ENCODE measurements at places on chromosomes 12 and 14. TPM values are rescaled to one million over a fixed set of nuclear protein-coding genes. Genes with fewer than 3 reads are reported as not detected.

RTL1 gene
- not detected for total RNA-seq

GRCh38 chr14:99793213-99794150 is at the start of gene EML1:
TSS of gene EML1 (plus strand) at chr14:99793413. CDS start at chr14:99793477, 64 bp downstream.
- DNase-seq = peak; percentile 90

NELL2 gene
- total RNA-seq = 2.4 TPM

KLRK1 gene
- 3.1 TPM for total RNA-seq

DNA sequence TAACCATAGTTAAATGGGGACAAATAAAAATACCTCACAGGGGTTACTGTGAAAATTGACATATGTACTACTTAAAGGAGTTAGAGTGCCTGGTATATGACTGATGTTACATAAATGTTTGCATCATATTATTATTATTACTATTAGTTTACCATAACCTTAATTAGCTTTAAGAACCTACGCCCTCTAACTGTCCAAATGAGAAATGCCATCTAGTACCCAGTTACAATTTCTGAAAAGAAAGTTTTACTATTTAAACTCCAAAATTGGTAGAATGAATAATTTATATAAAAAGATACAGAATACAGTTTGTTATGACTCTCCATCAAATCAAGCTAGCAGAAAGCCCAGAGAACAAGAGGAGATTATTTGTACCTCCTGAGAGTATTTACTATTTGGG is 42.3 kb downstream of the EML5 start:
- no peak for DNase-seq

ADGRD1 gene
- 224 TPM for total RNA-seq

C1QL4 gene
- total RNA-seq = not detected

PLEKHG7 gene
- total RNA-seq = 5.3 TPM

PMEL gene
- 0.49 TPM for total RNA-seq

GRCh38 chr12:77841521-77841920 is 10.8 kb downstream of the NAV3 start:
- no peak for DNase-seq

GRCh38 chr12:72828662-72829324 is 556.6 kb downstream of the TRHDE start:
- no peak for DNase-seq

PGF gene
- 12.4 TPM for total RNA-seq

- DNase-seq = no peak
Measured at GRCh38 chr12:95763809-95764253, 26.7 kb downstream of the NTN4 start.

DNA sequence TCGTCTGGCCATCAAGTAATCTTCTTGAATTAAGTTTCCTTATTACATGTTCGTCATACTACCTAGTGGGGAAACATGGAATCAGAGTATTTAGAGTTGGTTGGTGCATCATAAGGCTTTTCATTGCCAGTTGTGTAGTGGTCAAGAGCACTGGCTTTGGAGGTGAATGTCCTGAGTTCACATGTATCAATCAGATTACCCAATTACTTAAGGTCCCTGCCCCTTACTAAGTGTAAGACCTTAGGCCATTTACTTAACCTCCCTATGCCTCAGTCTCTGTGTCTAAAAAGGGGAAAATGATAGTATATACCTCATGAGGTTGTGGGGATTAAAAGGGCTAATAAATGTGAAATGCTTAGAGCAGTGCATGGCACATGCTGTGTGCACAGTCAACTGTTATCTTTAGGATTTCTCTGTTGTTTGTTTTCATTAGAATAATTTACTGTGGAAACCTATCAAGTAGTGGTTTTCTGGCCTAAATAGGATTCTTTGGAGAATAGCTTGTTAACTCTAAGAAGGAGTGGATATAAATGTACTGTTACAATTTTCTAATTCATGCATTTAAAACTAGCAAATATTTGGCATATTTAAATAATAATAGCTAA is 27.0 kb downstream of the MSRB3 start:
- no peak for DNase-seq

GRCh38 chr12:94961256-94961824 is 42.2 kb downstream of the NDUFA12 start:
- DNase-seq = no peak

CMA1 gene
- 2.3 TPM for total RNA-seq

PTHLH gene
- 8.3 TPM for total RNA-seq

TPPP2 gene
- 0.49 TPM for total RNA-seq

IGF1 gene
- 52.1 TPM for total RNA-seq

TMEM233 gene
- total RNA-seq = 0.53 TPM

- DNase-seq = no peak
Measured at GRCh38 chr12:95116773-95117172, 43.4 kb upstream of the NR2C1 start.

DNA sequence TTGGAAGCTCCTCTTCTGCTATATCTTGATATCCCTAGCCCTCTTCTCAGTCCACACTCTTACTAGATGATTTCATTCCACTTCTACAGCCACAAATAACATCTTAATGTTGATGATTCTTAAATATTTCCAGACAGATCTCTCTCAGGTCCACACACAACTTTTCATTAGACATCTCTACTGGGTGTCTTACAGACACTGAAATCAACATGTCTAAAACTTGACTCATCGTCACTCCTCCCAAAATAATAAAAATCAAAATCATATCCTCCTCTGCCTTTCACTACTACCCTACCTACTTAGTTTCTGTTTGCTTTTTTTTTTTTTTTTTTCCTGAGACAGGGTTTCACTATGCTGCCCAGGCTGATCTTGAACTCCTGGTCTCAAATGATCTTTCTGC is 11.9 kb downstream of the PRDM4 start:
- no peak for DNase-seq

Measured in sciatic nerve (tissue), 2 donors.